ENCODE measurements at places on chromosomes 11 and 22.

- no peak for DNase-seq
Measured at GRCh38 chr11:74138021-74138420, 32.8 kb downstream of the C2CD3 start.

DNA sequence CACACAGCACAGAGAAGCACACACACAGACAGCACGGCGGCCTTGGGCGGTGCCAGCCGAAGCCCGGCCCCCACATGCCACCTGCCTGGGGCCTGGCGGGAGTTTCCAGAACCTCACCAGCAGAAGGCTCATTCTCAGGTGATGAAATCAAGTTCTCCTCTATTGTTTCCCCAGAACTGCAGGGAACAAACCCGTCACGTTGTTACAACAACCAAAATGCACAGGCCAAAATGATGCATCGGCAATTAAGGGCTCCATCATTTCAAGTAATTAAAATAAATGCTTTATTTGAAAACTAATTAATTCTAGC, 30.8 kb downstream of the GNB1L start:
- no peak for DNase-seq

DNA sequence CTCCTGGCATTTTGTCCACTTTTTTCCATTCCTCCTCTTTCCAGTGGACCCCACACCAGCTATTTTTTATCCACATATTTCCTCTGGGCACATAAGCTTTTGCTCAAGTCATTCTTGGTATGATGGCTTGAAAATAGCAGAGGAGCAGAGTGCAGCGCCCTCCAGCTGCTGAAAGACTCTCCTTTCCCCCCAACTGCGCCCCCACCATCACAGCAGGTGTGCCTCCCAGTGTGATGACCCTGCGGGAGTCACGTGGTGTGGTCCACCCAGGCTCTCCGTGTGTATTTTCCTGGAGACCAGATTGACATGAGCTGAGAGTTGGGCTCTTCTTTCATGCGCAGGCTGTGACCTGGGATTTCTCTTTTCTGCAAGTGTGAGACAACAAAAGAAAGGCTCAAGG, 1241.6 kb downstream of the TBC1D22A start:
- DNase-seq = no peak

DNA sequence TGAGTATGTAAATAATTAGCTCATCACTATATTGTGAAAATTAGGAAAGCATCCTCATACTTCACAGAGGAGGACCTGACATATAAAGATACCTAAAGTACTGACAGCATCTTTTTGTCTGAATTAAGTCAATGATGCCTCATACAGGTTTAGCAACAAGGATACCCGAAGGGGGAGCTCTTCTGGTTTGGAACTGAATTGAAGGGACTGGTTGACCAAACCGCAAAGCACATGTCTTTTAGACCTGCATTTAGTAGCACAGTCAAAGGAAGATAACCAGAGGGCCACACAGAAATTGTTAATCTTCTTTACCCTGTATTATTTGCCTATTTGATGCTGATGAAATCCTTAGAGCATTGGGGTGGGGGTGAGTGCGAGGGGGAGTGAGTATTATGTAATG, 12.9 kb upstream of the WT1 start:
- no peak for DNase-seq

- no peak for DNase-seq
Measured at GRCh38 chr22:29224859-29225410, 19.2 kb downstream of the EMID1 start.

DNA sequence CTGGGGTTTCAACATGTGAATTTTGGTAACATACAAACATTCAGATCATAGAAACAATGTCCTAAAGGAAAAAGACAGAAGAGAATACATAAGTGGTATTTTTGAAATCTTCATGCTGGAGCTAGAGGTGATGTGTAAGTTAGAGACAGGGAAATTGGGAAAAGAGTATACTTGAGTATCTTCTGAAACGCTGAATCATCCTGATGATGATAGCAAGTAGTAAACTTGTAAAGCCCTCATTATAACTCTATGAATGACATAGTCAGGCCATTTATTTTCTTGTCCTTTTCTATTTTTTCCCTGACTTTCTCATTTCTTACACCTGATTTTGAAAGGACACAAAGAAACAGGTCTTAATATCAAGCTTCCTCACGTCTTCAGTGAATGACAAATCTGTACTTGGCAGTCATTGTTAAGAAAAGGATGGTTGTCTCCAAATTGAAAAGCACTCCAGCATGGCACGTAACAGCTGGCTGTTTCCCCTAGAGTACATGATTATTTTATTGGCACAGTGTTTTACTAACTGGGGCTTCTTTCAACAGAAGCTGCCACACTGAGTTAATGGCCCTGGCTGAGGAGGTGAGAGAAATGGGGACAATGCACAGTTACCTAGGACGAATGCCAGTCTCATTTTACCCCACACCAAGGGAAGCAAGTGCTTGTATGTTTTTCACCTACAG, 140.7 kb upstream of the CTSC start:
- no peak for DNase-seq

GRCh38 chr11:109864834-109865547, 228.2 kb upstream of the ZC3H12C start:
- DNase-seq = no peak

GRCh38 chr22:37303821-37304274, 21.5 kb downstream of the CYTH4 start:
- no peak for DNase-seq

- DNase-seq = peak; percentile 46
Measured at GRCh38 chr11:75429902-75430713, 2.9 kb downstream of the KLHL35 start.

DNA sequence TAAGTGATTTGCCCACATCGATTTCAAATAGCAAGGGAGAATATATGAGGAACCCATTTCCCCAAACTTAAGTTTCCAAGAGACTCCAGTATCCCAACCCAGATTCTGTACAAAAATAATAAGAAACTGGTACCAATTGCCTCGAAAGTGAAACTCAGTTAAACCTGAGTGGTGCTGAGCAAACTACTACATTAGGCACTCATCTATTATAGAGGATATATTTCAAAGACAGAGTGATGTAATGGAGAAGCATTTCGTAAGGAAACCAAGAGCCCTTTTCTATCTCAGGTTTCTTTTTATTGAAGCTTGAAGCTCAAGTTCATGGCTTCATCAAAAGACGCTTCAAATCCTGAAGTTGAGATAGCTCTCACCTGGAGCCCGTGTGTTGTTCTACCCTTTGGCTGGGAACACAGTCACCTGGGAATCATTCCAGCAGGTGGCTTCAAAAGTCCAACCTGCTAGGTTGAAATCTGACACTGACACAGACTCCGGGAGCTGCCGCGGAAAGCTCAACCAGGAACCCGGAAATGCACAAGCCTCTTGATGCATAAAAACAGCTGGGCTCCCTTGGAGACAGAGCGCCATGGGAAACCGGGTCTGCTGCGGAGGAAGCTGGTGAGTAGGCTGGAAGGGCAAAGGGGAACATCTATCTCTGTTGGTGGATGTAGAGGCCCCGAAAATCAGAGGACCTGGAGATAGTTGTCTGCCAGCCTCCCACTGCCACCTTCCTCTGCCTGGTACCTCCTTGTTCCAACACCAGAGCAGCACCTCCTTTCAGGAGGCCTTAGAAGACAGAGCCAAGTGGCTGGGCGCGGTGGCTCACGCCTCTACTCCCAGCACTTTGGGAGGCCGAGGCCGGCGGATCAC, at the start of gene C11orf52:
Gene C11orf52 (plus strand): TSS at position 524 of the 867 bp plus-strand sequence. CDS start 60 bp downstream, at position 584.
- no peak for DNase-seq

DNA sequence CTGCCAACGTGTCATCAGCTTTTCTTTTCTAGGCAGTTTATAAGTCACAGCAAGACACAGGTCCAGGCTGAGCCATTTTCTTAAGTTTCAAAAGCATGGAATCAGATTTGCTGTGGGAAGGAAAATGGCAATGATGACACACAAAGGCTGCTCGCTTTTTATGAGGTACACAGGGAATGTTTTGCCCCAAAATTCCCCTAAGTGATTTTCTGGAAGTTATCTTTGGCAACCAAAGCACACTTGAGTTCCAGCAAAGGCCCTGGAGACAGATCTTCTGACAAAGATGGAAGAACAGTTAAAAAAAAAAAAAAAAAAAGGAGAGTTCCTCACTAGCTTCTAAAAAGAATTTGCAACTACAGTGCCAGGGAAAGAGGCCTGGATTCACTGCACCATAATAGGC, 260.8 kb downstream of the LARGE1 start:
- DNase-seq = no peak

GRCh38 chr22:37731804-37732471, 35.1 kb downstream of the TRIOBP start:
- no peak for DNase-seq
